PC-3 (cell line): ENCODE measurements at places on chromosomes 5 and 9. TPM values are rescaled to one million over a fixed set of nuclear protein-coding genes. Genes with fewer than 3 reads are reported as not detected.
A peak's percentile ranks its signal among the peaks of the same experiment; 100 is the strongest.

DNA sequence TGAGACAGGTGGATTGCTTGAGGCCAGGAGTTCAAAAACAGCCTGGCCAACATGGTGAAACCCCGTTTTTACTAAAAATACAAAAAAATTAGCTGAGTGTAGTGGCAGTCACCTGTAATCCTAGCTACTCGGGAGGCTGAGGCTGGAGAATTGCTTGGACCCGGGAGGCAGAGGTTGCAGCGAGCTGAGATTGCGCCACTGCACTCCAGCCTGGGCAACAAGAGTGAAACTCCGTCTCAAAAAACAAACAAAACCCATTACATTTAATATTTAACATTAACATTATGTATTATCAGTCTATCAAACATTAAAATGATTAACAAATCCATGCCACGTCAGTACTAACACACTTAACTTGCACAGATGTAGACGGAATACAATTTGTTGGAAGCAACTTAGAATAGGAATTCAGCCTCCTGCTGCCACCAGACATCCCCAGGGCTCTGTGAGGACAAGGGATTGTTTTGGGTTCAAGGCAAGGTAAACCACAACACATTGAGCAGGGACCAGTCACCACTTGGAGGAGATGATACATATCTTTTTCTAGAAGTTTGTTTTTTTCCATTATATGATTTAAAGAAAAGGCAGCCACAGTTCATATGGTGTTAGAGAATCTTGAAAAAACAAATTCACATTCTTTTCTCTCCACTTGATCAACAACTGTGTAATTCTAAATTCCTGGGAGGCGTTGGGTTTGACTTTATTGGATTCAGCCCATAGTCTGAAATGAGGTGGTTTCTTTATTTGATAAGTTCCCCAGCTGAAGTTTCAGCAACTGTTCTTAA is 104.1 kb upstream of the BASP1 start:
- DNase-seq = peak; percentile 39

- no peak for DNase-seq
Measured at GRCh38 chr9:89718651-89719050, 113.8 kb downstream of the GADD45G start.

- DNase-seq = no peak
Measured at GRCh38 chr5:41194339-41194738, 19.0 kb downstream of the C6 start.

- peak; percentile 91 for DNase-seq
Measured at GRCh38 chr5:175378444-175379028, 65.4 kb downstream of the DRD1 start.

DNA sequence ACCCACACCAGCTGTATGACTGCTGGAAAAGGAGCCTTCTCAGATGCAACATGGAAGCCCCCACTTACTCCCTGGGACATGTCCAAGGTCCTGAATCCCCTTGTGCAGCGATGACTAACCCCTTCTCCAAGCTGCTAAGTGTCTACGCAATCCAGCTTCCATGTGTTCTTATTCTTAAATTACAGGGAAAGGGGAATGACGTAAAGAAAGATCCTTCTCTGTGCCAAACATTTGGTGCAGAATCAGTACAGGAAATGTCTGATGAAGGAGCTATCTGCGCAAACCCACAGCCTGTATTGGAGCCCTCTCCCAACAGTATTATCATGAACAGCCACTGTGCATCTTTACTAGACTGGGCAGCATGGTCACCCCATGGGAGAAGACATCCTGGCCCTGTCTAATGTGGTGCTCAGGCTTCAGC is 183.2 kb downstream of the FRMD3 start:
- no peak for DNase-seq

DNA sequence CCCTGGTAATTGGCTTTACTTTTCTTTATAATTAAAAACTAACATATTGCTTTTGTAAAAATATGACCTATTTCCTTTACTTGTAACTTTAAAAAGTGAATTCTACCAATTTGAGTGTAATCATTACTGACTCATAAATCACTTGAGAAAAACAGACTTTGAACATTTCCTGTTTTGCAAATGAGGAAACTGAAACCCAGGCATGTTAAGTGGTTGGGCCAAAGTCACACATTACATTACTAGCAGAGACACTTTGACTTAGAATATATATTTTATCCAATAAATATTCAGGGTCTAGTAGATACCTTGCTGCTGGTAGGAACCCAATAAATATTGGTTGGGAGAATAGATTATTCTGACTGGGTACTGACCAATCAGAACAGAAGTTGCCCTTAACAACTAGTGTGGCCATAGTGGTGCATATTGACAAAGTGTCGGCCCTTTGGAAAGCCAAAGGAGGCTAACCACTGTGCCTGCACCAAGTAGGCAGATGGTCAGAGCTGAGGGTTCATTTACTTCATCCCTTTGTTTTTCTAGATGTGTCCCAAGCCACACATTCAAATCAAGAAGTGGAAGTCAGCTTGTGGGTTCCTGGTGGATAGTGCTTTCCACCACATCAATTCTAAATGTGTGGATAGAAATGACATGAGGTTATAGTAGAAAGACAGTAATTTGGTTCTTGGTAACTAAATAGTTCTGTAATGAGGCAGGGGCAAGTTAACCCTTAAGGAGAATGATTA is 365.1 kb upstream of the RIOK2 start:
- no peak for DNase-seq

DNA sequence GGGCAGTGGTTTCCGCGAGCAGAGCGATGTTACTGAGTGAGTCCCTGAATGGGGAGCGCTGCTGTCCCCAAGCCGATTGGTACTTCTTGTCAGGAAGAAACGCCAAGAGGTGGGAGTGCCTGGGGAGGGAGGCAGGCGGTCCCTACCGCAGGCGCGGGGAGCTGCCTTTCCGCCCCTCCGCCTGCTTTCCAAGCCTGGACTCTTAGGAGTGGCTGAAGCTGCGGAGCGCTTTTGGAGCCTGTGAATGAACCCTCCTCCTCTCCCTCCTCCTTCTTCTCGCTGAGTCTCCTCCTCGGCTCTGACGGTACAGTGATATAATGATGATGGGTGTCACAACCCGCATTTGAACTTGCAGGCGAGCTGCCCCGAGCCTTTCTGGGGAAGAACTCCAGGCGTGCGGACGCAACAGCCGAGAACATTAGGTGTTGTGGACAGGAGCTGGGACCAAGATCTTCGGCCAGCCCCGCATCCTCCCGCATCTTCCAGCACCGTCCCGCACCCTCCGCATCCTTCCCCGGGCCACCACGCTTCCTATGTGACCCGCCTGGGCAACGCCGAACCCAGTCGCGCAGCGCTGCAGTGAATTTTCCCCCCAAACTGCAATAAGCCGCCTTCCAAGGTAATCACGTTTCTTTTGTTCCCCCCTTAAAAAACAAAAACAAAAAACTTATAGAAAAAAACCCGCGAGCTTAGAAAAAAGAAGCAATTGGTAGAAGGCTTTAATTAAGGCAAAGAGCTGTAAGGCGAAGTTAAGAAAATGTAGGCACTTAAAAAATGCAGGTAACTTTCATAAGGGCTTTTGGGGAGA is at the start of gene VCAN:
Gene VCAN (plus strand): TSS at position 340 of the 808 bp plus-strand sequence. CDS start 11,775 bp downstream, outside the sequence.
- peak; percentile 51 for DNase-seq

GRCh38 chr9:1319436-1319835 is 269.3 kb downstream of the DMRT2 start:
- DNase-seq = no peak

GRCh38 chr5:91182763-91183162 is 200.4 kb downstream of the ARRDC3 start:
- no peak for DNase-seq

GRCh38 chr5:180400416-180400815 is 47.3 kb upstream of the GFPT2 start:
- no peak for DNase-seq

DNA sequence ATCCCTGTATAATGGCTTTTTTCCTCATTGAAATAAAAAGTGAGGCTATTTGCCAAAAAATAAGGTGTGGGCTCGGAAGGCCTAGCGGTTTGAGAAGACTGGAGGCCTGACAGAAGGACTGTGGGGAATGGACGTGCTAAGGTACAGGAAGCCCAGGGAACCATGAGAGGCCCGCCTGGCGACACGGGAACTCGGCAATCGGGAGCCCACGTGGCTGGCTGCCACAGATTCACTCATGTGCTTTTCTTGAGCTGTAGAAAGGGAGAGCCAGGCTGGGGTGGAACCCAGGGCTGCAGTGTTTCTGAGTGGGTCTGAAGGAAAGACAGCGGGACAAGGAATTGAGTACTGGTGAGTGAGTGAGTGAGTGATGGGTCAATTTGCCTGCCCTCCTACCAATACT is 11.9 kb upstream of the DDX41 start:
- no peak for DNase-seq

GRCh38 chr5:133763744-133764143 is 151.4 kb upstream of the FSTL4 start:
- no peak for DNase-seq

- peak; percentile 81 for DNase-seq
Measured at GRCh38 chr9:88197781-88198340, 59.6 kb upstream of the SPATA31C2 start.

GRCh38 chr9:97473717-97474116 is 27.7 kb upstream of the TMOD1 start:
- no peak for DNase-seq

- no peak for DNase-seq
Measured at GRCh38 chr5:72658761-72659540, 151.7 kb upstream of the ZNF366 start.

GRCh38 chr9:34492051-34492450 is 30.7 kb downstream of the ENHO start:
- DNase-seq = no peak

DNA sequence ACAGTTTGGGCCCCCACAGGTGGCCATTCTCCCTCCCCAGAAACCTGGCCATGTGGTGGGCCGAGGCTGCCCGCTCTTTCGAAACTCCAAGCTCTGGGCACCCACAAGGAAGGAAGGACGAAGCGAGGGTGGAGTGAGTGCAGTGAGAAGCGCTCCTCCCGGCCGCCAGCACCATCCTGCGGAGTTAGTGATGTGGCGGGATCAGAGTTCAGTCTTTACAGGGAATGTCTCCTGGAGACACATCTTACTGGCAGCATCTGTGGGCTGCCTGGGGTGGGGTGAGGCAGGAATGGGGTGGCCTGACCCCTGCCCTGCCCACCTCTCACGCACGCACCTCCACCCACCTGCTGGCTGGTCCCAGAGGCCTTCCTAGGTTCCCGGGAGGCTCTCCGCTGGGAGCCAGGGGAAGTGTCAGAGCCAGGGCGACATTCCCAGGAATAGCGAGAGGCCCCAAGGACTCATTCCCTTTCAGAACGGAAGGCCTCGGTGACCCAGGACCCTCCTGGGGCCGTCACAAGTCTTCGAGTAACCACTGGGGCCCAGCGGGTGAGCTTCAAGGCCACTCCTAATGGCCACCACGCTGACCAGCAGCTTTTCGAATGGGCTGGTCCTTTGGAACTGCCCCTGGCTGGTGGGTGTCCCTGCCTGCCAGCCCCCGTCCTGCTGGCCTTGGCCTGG is 5.5 kb upstream of the RNU6ATAC start:
- DNase-seq = no peak

- DNase-seq = peak; percentile 72
Measured at GRCh38 chr5:148020257-148020988, 43.4 kb upstream of the SPINK5 start.

DNA sequence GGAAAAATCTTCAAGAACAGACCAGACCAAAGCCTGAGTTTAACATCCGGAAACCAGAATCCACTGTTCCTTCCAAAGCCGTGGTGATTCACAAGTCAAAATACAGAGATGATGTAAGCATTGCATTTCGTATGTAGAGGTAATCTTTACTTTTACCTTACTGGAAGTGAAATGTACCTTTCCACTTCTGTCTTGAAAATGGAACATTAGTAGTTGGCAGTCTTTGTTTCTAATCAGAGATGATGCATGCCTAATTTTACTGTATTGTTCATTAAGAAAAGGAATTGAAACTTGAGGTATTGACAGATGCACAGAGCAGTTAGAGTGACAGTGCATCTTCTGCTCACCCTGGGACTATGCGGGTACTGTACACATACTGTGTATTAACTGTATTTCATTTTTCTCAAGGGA is 34.6 kb downstream of the HABP4 start:
- DNase-seq = no peak

DNA sequence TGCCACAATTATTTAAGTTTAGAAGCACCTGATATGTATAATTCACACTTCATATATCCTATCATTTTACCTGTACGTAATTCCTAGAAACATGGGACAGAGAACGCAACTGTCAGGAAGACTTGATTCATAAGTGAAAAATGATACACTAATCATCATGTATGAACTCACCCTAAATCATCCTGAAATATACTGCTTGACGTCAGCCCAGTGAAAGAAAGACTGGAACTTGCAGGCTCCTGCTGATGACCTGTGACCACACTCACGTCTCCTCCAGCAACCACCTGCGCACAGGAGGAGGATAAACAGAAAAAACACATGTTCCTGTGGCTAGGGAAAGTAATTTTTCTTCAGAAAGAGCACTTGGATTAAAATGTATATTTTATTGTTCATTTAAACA is 169.7 kb downstream of the MPDZ start:
- DNase-seq = peak; percentile 29

DNA sequence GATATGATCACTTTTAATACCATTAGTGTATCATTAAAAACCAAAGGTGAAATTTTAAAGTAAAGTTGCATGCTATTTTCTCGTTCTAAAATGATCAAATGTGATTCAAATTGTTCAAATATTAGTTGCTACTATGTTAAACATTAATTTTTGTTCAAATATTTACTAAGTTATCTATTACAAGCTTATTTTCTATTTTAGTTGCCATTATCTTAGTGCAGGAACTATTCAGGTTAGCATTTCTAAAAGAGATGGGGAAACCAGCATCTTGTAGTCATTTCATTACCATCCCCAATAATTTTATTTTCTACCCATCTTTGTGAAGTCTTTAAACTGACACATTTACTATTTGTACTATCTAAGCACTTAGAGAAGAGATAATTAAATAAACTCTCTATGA is 166.0 kb downstream of the RFX3 start:
- no peak for DNase-seq

DNA sequence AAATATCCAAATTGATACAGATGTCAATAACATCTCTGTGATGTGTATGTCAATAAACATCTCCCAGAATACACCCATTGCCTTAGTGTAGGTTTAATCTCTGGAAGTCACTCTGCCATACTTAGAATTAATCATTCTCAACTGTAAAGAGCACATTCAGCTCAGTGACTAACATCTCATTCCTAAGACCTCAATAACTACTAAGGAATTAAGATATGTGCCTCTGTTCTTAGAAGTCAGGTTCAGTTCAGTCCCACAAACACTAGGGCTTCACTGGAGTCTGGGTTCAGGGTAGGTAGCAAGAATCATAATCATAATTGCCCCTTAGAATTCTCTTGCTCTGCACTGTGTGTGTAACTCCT is 31.7 kb downstream of the UGCG start:
- peak; percentile 25 for DNase-seq

GRCh38 chr9:113786071-113786470 is 90.0 kb upstream of the ZNF618 start:
- DNase-seq = no peak

- peak; percentile 98 for DNase-seq
Measured at GRCh38 chr5:93307557-93307956, 273.5 kb downstream of the NR2F1-AS1 start.

GRCh38 chr5:89904442-89904841 is 505.1 kb downstream of the CETN3 start:
- no peak for DNase-seq

GRCh38 chr9:110997847-110998246 is 40.4 kb downstream of the LPAR1 start:
- peak; percentile 30 for DNase-seq

ANKRD34B gene
- total RNA-seq = not detected in 2 replicates

PCDHAC1 gene
- 4.8 and 6.2 TPM in 2 replicates for total RNA-seq

PPP3R2 gene
- not detected in 2 replicates for total RNA-seq

CAMK2A gene
- total RNA-seq = 0.15 TPM in 1 of 2 replicates, not detected in the other

DNAJC21 gene
- total RNA-seq = 21.7 and 21.8 TPM in 2 replicates

THOC3 gene
- total RNA-seq = 218 and 241 TPM in 2 replicates
